ENCODE measurements at places on chromosomes 16 and 17. TPM values are rescaled to one million over a fixed set of nuclear protein-coding genes. Genes with fewer than 3 reads are reported as not detected.
A peak's percentile ranks its signal among the peaks of the same experiment; 100 is the strongest.

Gene ZG16B
- total RNA-seq = 2.3 TPM

Gene CEMP1
- total RNA-seq = 0.32 TPM

Gene ATF7IP2
- 7.4 TPM for total RNA-seq

GRCh38 chr17:61409301-61410112, 9.9 kb downstream of the TBX2 start:
- peak; percentile 36 for DNase-seq
